ENCODE measurements at places on chromosomes 1 and 21.

- DNase-seq = no peak
Measured at GRCh38 chr21:44866780-44867179, 6.7 kb downstream of the PTTG1IP start.

DNA sequence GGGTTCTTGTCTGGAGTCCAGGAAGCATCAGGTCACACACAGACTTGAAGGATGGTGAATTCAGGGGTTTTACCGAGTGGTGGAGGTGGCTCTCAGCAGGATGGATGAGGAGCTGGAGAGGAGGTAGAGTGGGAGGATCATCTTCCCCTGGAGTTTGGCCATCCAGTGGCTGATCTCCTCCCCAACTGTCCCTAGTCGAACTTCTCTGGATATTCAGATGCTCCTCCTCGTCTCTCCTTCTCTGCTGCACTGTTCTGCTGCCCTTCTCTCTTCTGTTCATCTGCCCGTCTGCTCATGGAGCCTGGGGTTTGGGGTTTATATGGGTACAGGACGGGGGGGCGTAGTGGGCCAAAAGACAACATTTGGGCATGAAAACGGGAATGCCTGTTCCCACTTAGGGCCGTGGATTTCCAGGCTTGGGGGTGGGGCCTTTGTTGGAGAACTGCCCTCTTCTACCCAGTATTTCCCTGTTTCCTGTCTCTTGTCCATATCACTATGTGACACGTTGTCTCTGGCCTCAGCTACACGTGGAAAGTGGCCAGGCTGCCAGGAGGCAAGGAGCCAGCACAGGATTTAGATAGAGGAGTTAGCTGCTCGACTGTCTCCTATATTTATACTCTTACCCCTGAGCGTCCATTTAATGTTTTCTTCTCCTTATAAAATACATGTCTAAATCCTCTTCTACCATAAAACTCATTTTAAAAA is 76.7 kb downstream of the SIPA1L2 start:
- no peak for DNase-seq

DNA sequence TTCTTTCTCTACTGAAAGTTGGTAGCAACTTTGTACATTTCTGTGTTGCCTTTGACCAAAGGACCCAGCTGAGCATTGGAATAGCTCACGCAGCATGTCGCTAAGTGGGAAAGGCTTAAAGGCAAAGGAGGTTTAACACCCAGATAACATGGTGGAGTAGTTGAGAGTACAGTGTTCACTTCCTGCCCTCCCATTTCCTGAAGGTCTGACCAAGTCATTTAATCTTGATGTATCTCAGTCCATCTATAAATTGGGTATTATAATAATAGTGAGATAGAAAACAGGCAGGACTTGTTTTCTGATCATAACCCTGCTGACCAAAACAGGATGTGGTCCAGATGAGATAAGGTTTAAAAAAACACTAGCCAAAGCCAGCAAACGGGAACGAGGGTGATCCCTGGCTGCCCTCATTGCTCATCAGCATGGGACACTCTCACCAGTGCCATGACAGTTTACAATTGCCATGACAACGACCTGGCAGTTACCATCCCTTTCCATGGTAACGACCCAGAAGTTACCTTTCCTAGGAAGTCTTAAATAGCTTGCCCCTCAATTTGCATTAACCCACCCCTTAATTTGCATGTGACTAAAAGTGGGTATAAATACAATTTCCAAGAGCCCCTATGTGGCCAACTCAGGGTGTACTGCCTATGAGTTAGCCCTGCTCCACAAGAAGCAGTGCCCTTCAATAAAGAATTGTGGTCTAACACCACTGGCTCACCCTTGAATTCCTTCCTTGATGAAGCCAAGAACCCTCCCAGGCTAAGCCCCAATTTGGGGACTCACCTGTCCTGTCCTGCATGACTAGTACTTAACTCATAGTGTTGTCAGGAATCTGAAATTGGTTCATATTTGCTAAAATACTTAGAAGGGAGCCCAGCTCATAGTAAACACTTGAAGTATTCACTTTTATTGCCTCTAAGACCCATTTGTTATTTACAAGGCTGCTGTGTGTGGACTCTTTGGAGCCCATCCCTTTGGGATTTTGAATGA is 28.4 kb upstream of the FHAD1 start:
- no peak for DNase-seq

DNA sequence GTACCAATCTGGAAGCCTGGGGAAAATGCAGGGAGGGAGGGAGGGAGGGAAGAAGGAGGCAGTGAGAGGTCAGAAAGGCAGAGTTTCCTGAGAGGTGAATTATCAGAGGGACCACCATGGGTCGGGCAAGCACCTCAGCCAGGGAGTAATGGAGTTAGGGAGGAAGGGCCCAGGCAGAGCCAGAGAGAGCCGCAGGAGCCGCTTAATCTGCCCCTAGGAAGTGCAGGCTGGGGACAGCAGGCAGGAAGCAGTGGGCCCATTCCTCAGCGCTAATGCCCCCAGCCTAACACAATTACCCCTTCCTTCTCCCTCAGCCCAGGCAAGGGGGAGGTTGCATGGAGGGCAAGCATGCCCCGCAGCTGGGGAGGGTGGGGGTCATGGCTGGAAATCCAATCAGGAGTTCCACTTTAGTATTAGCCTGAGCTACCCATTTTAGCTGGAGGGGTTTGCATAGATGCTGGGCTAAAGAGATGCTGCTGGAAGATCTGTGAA is 109.0 kb downstream of the TMEM53 start:
- DNase-seq = no peak

Data from CD4-positive, alpha-beta T cell (primary cell).